CD8-positive, alpha-beta memory T cell (primary cell): ENCODE measurements at places on chromosomes 7 and 10.

DNA sequence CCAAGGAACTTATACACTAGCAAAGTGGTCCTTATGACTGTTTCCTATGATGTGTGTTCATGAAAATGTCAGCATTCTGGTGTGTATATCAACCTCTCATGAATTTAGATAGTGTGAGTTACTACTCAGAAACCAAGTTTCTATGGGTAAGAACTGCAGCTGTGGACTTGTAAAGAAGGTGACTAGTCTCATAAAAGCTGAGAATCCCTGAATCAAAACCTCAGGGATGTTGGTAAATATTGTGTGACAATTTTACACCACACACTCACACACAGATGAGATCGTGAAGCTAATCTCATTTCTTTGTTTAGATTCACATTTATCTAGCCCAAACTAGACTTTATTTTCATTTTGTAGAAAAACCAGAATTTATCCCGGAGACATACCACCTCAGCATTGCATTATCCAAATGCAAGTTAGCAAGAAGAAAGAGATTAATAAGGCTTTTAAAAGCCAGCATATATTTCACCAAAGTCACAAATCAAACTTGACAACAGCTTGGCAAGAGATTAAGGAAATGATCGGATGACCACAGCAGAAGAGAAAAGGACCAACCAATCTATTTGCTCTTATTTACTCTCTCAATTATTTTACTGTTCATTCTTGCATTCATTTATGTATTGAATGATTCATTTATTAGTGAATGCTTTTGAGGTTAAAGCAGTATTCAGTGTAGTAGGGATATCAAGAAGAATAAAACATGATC lies 92.9 kb downstream of the PLXDC2 start:
- DNase-seq, result no peak

- no peak for DNase-seq
Observed at GRCh38 chr7:46651070-46651469, 730.0 kb upstream of the IGFBP3 start.

GRCh38 chr10:74824184-74824899 lies 2.1 kb upstream of the KAT6B start:
- DNase-seq, result no peak

DNA sequence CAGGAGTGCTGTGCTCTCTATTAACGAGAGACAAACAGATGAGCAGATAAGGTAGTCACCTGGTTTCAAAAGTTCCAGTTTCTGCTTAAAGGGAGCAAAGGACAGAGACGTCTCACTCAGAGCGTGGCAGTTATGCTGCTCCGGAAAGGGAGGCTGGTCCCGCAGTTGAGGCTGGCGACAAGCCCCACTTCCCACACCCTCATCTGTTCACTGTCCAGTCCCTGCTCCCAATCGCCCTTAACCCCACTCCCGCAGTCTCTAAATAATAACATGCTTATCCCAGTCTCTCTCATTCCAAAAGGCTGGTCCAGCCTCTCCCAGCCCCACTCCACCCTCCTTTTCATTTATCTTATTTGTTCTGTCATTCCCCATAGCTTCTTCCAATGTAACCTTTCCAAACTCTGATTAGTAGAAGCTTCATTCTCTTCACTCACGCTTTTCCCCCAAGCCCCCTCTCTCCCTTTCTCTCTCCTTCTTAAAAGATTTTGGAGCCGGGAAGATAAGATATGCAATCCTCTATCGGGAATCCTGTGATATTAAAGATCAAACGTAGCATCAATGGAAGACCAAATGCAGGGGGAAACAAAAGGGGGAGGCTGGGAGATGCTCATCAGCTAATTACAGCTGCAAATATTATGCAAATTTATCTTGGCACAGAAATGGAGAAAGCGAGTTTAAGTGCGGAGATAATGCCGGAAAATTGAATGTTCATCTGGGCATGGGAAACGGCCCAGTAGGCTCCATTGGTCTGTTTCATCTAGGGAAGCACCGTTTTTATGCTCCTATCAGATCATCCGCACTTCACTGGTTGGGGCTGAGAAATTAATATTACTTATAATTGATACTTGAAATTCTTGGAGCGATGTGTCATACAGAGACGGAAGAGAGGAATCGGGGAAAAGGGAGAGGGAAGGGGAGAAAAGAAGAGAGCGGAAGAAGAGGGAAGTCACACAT lies 16.3 kb upstream of the GATA3 start:
- DNase-seq, result no peak

- DNase-seq, result no peak
Observed at GRCh38 chr10:28125701-28126100, 126.8 kb upstream of the ODAD2 start.

- no peak for DNase-seq
Observed at GRCh38 chr7:75663302-75663907, 75.3 kb downstream of the HIP1 start.

DNA sequence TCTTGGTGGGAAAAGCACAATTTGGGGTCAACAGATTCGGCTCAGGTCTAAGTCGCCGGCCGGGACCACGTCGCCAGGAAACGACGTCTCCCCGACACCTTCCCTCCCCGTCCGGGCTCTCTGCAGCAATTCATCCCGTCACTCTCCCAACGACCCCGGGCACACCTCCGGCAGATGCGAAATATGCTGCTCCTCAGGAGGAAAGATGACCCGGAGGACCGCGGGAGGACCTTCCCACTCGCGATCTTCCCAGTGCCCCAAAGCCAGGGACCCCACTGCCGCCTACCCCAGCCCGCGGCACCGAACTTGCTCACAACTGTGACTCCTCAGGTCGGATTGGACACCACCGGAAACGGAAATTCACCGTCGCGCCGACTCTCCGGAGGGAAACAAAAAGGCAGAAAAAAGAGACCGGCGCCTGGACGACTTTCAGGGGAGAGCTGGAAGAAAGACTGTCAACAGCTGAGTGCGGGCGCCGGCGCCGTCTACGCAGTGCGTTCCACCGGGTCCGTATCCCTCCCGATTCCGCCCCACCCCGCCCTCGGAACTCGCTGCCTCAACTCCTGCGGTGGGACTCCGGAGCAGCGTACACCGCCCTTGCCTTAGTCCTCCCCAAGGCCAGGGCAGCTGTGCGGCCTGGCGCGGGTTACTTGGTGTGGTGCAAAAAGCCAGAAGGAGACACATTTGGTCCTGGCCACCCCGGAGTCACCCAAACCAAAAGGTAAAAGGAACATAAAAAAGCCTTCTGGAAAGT lies 13.8 kb upstream of the SEC24C start:
- DNase-seq, result peak; percentile 90
